Activated T-helper 1 cell treated with Interleukin-2 at 50 U/mL for 16 hours (primary cell): ENCODE measurements at places on chromosomes 5 and 9.

DNA sequence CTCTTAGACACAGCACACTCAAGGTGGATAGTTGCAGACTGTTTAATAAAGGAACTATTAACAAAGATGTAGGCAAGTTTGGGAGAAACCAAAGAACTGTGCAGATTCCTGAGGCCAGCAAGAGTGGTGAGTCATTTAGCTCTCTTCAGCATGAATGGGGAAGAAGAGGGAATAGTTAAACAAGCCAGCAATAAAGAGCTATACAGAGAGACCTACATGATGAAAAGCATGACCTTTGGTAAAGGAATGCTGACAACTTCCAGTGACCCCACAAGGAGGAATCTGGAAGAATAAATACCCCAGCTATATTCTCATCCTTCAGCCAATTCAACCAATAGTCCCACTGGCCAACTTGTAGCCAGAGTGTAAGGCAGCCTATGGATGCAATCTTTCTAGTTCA, 706.0 kb upstream of the GRAMD2B start:
- no peak for DNase-seq

GRCh38 chr9:90086101-90086511, 481.3 kb downstream of the GADD45G start:
- DNase-seq: no peak

GRCh38 chr5:132754947-132755346, 7.7 kb downstream of the CCNI2 start:
- DNase-seq: no peak

GRCh38 chr5:119418606-119419100, 33.6 kb upstream of the HSD17B4 start:
- DNase-seq: no peak

DNA sequence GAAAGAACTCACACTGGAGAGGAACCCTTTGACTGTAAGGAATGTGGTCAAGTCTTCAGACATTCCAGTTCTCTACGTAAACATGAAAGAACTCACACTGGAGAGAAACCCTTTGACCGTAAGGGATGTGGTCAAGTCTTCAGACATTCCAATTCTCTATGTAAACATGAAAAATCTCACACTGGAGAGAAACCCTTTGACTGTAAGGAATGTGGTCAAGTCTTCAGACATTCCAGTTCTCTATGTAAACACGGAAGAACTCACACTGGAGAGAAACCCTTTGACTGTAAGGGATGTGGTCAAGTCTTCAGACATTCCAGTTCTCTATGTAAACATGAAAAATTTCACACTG, 32.6 kb downstream of the MAPK9 start:
- no peak for DNase-seq

- DNase-seq: no peak
These were observed 23.6 kb downstream of the TNPO1 start for GRCh38 chr5:72840041-72840440.
